Esophagus squamous epithelium (tissue), 5 donors: ENCODE measurements at places on chromosomes 13 and 19. TPM values are rescaled to one million over a fixed set of nuclear protein-coding genes. Genes with fewer than 3 reads are reported as not detected.

ADM5 gene
- 1.1 TPM for total RNA-seq

MTIF3 gene
- total RNA-seq = 41.7 TPM

SIGLECL1 gene
- total RNA-seq = not detected

DNA sequence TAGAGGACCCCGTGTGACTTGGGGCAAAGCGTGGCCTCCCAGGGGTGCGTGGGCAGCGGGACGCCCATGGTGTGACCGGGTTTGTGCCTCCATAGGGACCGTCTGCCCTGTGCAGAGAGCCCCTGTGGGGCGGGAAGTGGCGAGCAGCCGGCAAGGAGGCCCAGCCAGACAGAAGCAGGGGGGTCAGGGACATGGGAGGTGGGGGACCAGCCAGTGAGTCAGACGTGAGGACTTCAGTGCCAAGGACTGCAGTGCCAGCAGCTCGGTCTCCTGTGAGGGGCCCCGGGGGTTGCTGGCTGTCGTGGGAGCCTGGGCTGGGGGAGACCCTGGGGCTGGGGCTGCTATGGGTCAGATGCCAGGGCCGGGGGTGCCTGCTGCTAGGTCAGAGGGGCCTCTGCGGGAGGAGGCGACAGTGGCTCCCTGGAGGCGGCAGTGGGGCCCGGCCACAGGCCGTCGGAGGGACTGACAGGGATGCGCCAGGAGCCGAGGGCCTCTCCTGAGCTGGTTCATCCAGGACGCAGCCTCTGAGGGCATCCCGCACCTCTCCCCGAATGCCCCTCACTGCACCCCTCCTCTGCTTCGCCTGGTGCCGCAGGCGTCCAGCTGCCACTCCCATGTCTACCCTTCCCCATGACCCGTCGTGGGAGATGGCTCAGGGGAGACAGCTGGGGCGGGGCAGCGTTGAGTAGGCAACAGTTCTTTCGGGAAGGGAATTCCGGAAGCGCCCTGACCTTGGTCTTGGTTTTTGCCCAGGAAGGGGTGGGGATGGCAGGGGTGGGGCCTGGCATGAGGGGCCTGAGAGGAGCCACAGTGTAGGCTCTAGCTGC, 80.0 kb downstream of the KDM4B start:
- DNase-seq = no peak

- no peak for DNase-seq
Observed at GRCh38 chr13:49652355-49653305, 24.3 kb downstream of the ARL11 start.
